LHCN-M2 (cell line): ENCODE measurements at places on chromosomes 11 and 22. TPM values are rescaled to one million over a fixed set of nuclear protein-coding genes. Genes with fewer than 3 reads are reported as not detected.

GRCh38 chr11:102611291-102611690, 13.8 kb downstream of the MMP20 start:
- no peak for DNase-seq

- DNase-seq: no peak
Measured at GRCh38 chr11:25928076-25928475, 403.9 kb upstream of the ANO3 start.

- no peak for DNase-seq
Measured at GRCh38 chr22:49521787-49522224, 305.9 kb downstream of the BRD1 start.

DNA sequence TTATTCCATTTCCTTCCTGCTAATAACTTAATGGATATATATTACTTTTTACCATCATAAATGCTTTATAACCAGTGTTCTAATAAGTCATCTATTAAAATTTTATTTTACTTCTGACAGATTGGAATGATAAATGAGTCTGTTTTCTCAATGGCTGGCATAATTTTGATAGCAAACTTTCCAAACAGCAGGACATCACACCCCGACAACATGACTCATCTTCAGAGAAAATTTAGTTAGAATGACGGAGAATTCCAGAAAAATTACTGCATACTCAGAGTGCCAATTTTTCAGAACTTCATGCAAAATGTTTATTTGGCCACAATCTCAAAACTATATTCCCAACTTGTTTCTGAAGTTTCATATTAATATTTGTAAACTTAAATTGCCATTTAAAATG, 174.4 kb downstream of the SWAP70 start:
- peak; percentile 71 for DNase-seq

- DNase-seq: no peak
Measured at GRCh38 chr22:24176630-24177029, 4.7 kb upstream of the SUSD2 start.

DNA sequence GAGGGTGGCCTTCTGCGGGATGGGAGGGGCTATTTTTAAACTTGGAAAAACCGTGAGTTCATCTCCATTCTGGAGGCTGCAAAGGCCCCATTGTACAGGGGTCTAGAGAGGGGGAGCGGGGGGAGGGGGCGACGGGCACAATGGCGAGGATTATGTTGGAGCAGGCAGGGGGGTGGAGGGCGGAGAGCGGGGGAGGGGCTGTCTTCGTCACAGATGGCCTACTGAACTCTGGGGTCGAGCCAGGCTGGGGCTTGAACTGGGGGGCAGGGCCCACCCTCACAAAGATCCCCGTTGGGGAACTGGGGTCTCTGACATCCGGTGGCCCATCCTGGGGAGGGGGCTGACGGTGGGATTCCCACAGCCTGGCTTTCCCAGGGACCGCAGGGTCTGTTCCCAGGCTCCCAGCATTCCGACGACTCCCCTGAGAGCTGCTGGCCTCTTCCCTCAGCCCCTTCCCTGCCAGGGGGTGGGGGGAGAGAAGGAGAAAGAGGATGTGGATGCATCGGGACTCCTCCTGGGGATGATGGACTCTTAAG, 3.4 kb upstream of the MCAM start:
- DNase-seq: no peak

DNA sequence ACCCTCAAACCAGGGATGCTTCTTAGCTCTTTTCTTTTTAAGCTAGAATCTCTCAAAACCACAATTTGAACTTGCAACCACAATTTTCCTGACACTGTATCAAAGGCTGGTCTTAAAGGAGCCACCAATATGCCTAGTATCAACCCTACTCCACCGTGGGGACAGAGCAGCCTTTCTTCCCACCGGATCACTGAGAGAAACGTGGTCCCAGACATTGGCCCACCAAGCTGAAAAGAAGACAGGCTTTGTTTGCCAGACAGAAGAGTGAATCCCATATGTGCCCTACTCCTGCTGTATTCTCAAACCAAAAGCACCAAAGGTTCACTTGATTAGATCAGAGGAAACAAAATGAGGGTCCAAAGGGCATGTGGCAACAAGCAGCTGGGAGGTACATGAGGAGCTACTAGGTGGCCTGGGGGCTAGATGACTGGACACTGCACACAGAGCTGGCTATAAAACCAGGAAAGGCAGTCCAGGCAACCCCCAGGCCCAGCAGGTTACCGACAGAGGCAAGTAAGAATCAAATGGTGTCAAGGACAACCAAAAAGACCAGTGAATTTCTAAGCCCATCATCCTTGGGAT, 3.6 kb upstream of the VWCE start:
- peak; percentile 44 for DNase-seq

DNA sequence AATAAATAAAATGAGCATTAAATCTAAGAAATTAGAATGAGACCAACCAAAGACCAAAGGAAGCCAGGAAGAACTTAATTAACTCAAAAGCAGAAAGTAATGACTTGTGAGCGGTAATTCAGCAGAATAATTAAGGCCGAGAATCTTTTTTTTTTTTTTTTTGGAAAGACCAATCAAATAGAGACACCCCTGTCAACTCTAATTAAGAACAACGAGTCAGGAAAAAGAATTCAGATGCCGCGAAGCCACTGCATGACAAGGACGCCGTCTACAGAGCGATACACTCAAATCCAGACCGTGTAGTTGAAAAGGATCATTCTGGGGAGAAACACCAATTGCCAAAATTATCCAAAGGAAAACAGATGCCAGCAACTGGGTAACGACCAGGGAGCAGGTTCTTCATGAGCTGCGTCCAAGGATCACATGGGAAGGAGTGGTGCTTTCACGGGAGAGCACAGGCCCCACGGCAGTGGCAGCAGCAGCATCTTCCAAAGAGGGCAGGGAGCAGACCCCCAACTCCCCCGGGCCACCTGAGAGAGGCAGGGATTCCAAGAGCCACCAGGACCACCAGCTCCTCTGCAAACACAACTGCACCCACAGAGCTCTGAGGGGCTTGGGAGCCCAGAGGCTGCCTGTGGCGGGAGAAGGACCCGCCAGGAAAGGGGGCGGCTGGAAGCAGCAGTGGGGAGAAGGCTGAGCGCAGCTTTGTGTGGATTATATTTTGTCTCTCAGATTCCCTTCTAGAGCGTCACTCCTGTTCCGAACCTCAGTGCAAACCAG, 469.8 kb downstream of the BRD1 start:
- DNase-seq: no peak

DNA sequence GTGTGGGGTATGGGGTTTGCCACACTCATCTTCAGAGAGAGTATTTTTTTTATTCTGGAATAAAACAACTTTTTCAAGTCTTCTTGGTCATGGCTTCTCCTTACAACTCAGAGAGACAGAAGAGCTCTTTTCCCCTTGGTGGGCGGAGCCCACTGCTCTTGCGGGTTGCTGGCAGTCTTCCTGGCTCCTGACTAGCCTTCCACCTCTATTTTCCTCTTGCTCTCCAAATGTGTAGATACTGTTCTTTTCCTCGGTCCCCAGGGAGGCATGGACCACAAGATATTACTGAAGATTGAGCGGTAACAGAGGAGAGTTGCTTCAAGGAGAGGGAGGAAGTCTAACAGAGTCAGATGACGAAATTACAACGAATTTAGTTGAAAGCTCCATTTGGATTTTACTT, 210.6 kb downstream of the NTM start:
- DNase-seq: no peak

DNA sequence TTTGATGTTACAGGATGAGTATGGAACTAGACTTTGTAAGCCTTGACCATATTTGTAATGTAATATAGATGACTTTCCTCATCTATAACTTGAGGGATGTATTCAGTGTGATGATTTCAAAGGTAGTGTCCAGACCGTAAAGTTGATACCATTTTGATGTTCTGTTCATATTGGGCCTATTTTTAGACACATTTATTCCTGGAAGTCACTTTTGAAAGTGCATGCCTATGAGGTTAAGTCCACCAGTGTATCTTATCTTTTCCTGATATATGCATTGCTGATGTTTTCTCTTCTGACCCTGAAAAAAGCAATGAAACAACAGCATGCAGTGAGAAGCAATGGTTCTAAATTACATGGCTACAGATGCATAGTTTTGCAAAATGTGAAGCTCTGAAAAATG, 244.7 kb upstream of the PDGFD start:
- no peak for DNase-seq

SERHL2 gene
- total RNA-seq: 1.5 and 2.1 TPM in 2 replicates

CHRM1 gene
- not detected in 2 replicates for total RNA-seq

UPK3A gene
- total RNA-seq: not detected in 2 replicates

PTPRCAP gene
- 0.38 and 0.75 TPM in 2 replicates for total RNA-seq

SLC39A13 gene
- total RNA-seq: 157 and 159 TPM in 2 replicates

OR52E8 gene
- total RNA-seq: not detected in 2 replicates

TESMIN gene
- not detected in 2 replicates for total RNA-seq

RPS6KA4 gene
- 56.2 and 64.1 TPM in 2 replicates for total RNA-seq

YAP1 gene
- 99.4 and 118 TPM in 2 replicates for total RNA-seq

NCF4 gene
- total RNA-seq: not detected in 2 replicates
